ENCODE measurements at places on chromosomes 4 and X.
A peak's percentile ranks its signal among the peaks of the same experiment; 100 is the strongest.

DNA sequence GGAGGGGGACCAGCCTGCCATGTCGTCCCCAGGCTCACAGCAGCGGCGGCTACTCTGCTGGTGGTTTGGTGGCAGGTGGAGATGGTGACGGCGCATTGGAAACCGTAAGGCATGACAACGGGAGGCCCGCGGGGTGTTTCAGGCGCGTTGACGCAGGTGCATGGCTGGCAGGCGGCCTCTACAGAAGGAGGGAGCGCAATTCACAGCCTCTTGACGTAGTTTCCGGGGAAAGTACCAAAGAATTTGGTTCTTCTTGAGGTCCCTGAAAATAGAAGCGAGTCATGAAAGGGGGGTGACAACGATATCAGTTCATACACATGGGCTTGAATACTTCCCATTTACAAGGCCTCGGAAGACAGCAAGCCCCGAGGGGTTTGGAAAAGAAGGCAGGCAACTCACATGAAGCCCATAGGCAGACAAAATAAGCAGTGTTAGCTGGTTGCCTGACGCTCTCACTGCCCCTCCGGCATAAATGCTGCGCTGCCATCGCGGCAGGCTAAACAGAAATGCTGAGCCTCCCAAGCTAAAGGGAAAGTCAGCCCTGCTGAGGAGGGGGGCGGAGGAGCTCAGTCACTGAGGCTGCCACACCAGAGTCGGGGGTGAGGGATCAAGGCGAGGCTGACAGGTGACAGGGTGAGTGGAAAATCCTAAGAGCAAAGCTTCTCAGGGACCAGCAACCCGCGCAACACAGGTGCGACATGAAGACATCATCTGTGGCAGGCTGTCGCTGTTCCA is 52.3 kb upstream of the PDLIM3 start:
- DNase-seq = no peak

- DNase-seq = no peak
These were observed 174.0 kb upstream of the ANXA3 start for GRCh38 chr4:78377555-78377954.

- no peak for DNase-seq
These were observed 22.1 kb upstream of the OR13H1 start for GRCh38 chrX:131521824-131522223.

DNA sequence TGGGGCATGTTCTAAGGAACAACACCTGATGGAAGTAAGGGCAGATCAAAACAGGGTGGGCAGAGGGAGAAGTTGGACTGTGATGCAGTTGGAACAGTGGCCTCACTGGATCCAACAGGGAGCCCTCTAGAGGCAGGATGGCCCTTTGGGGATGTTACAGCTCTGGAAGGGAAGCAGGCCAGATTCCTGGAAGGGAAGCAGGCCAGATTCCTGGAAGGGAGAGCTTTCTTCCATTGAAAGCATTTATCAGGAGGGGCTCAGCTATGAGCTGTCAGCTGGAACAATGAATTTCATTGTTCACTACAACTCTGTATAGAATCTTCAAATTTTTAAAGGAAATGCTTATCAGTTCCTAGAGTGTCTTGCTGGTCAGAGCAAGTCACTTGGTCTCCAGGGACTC is 17.7 kb downstream of the IL15 start:
- DNase-seq = no peak

GRCh38 chr4:35250331-35250730 is 994.0 kb downstream of the ARAP2 start:
- no peak for DNase-seq

DNA sequence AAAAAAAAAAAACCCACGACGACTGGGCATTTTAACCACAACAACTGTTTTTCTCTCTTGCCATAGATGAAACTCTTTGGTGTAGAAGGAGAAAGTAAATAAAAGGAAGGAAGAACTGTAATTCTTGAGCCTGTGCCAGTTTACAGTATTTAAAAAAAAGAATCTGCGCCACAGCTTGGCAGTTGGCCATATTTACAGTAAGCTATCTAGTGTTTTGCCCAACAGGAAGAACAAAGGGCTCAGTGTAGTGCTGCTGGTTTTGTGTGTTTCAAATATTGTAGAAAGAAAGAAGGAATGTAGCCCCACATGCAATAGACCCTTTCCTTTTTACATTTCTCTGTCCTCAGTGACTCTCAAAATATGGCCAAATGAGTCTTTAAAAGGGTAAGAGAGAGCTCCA is 66.1 kb downstream of the NR3C2 start:
- DNase-seq = peak; percentile 4

- DNase-seq = no peak
These were observed 187.8 kb upstream of the MBNL3 start for GRCh38 chrX:132676561-132677186.

DNA sequence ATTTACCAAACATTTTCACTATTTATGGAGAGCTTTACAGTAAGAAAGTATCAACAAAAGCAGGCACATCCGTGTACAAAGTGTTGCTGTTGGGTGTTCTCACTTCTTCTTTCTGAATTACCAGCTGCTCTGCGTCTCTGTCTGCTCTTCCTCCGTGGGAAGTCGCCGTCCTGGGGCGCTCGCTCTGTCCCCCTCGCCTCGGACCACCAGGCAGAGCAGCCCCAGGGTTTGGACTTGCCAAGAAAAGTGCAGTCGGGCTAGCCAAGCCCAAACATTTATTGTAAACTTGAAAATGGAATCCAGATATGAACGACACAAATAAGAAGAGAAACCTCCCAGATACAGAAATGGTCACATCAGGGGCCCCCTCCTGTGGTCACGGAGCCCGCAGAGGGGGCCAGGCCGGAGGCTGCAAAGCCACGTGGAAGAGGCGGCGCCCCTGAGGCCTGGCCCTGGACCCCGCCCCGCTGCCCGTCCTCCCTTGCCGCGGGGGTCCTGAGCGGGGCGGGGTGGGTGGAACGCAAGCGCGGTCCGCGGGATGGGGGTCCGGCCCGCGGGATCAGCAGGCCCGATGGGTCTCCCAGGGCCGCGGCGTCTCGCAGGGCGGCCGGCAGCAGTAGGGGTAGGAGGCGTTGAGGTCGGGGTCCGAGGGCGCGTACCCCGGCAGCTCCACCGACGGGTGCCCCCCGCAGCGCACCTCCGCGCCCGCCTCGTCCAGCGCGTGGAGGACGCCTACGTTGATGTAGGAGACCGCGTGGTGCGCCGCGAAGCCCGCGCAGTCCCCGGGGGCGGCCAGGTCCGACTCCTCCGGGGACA is 1.5 kb downstream of the TMEM271 start:
- no peak for DNase-seq

GRCh38 chr4:158176108-158176507 is 3.3 kb upstream of the GASK1B start:
- DNase-seq = no peak

DNA sequence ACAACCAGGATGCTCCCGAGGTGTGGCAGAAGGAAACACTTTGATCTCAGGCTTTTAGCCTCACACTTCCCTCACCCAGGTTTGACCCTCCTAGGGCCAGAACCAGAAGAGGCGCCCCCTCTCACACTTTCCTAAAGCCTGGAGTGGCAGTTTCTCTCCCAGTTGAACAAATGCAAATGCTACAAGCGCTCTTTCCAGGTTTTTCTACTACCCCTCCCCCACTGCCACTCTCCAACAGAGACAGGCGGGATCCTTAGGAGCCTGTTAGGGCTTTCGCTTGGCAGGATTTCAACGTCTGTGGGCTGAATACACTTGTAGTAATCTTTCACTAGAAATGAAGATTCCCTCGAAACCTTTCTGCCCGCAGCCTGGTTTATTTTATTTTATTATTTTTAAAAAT is 2.4 kb downstream of the TSC22D3 start:
- no peak for DNase-seq

DNA sequence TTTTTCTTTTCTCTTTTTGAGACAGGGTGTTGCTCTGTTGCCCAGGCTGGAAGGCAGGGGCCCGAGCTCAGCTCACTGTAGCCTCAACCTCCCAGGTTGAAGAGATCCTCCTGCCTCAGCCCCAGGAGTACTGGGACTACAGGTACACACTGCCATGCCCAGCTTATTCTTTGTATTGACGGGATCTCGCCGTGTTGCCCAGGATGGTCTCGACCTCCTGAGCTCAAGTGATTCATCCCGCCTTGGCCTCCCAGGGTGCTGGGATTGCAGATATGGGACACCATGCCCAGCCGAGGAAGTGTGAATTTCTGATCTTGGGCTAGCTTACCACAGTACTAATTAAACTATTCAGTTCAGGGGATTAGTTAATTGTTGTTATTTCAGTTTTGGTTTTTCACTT is 28.6 kb upstream of the FAM193A start:
- DNase-seq = no peak

DNA sequence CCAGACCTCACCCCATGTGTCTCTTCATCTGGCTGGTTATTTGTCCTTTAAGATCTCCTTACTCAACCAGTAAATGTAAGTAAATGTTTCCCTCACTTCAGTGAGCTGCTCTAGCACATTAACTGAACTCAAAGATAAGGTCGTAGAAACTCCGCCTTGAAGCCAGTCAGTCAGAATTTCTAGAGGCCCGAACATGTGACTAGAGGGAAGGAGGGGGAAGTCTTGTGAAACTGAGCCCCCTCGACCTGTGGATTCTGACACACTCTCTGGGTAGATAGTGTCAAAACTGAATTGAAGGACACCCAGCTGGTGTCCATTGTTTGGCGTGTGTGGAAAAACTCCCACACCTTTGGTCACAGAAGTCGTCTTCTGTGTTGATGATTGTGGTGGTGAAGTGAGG is 933.9 kb downstream of the ADGRL3 start:
- DNase-seq = no peak

GRCh38 chrX:19303256-19303880 is 40.4 kb upstream of the PDHA1 start:
- no peak for DNase-seq

GRCh38 chrX:47178337-47178736 is 15.3 kb upstream of the UBA1 start:
- DNase-seq = no peak

DNA sequence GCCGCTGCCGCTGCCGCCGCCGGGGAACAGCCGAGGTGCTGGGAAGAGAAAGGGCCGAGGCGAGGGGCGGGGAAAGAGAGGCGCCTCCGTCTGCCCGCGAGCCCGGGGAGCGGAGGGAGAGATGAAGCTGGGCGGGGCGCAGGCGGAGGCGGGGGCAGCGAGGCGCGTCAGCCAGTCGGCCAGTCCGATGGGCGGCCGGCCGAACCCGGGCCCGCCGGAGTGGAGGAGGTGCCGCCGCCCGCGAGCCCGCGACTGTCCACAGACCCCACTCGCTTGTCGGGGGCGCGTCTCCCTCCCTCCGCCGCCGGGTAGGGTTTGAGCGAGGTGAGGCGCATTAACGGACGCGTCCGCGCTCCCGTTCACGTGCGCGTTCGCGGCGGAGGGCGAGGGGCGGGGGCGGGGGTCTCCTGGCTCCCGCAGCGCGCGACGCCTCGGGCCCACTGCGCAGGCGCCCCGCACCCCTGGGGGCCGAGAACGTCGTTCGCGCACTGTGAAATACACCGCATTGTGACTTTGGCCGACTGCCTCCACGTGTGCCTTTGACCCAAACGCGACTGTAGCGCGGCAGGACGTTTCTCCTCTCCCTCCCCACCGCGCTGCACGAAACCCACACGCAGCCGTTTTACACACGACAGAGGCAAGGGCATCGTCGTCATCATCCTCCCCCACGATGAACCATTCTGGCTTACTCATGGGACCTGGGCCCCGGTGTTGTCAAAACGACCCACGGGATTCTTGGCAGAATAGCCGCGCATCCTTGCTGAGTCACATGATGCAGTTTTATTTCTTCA is at the start of gene NUDT11:
TSS of gene NUDT11 (minus strand) at position 92 of the 791 bp plus-strand sequence. CDS start 148 bp downstream, outside the sequence.
- no peak for DNase-seq

DNA sequence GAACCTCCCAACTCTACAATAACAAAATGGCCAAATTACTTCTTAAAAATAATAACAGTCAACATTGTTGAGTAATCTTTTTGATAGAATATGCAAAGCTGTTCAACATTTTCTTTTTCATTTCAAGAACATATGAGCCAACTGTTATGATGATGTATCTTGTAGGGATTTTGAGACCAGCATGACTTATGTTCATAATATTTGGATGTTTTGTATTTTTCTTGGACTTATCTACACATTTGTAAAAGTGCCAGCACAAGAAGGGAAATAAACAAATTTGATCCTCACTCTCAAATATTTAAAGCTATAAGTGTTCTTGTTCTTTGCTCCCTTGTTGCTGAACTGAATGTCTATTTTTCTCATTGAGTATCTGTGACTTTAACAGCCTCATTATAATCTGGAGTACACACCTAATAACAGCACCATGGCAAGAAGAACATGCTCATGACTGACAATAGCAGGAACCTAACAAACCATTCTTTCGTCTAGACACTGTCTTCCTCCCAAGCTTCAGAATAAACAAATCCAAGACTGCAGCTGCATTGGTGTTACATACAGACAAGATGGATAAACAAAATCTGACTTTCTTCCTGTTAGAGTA is 1049.7 kb downstream of the FAT4 start:
- DNase-seq = no peak

- no peak for DNase-seq
These were observed 1977.9 kb upstream of the ADGRL3 start for GRCh38 chr4:59222221-59222620.

- no peak for DNase-seq
These were observed 13.1 kb upstream of the AMTN start for GRCh38 chr4:70505151-70505748.

- DNase-seq = no peak
These were observed 119.3 kb downstream of the CRLF2 start for GRCh38 chrX:1093121-1093520.

- DNase-seq = no peak
These were observed 82.0 kb downstream of the IRF2 start for GRCh38 chr4:184392316-184392715.

DNA sequence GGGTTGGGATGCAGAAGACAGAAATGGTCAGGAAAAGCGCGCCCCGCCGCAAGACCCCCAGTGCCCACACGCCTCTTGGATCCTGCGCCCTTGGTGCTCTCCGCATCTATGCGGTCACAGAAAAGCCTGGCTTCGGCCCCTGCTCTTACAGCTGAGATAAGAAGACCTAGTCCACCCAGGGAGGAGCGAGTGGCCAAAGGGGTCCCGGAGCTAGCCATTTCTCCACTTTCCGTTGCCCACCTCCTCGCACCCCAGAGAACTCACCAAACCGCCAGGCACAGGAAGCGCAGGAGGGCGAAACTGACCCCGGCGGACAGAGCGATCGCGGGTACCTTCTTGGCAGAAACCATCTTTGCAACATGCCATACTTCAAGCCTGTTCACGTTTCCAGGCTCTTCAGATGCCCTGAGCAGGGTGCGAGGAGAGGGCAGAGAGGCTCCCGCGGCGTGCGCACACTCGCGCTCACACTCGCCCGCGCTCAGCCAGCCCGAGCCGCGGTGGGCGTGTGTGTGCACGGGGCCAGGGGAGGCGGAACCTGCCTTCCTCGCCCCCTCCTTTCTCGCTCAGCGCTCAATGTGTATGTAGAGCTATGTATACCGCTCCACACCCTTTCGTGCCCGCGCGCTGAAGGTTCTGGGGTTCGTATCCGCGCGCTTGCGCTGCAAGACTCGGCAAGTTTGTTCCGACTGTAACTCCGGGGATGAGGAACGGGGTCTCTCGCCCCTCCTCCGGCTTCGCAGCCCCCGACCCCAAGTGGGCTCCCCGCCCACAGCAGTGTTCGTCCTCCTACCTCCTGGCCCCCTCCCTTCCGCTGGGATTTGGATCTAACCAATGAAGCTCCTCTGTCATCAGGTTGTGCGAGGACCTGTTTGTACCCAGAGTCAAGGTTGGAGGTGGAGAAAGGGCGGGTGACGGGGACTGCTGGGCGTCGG is at the start of gene GABRA4:
TSS of gene GABRA4 (minus strand) at position 507 of the 932 bp plus-strand sequence. CDS start at position 350, 157 bp downstream.
- DNase-seq = no peak

- no peak for DNase-seq
These were observed 204.9 kb upstream of the PPARGC1A start for GRCh38 chr4:24094726-24095125.
